Kidney (tissue), 22 donors: ENCODE measurements at places on chromosomes 6 and 20. TPM values are rescaled to one million over a fixed set of nuclear protein-coding genes. Genes with fewer than 3 reads are reported as not detected.
A peak's percentile ranks its signal among the peaks of the same experiment; 100 is the strongest.

DNA sequence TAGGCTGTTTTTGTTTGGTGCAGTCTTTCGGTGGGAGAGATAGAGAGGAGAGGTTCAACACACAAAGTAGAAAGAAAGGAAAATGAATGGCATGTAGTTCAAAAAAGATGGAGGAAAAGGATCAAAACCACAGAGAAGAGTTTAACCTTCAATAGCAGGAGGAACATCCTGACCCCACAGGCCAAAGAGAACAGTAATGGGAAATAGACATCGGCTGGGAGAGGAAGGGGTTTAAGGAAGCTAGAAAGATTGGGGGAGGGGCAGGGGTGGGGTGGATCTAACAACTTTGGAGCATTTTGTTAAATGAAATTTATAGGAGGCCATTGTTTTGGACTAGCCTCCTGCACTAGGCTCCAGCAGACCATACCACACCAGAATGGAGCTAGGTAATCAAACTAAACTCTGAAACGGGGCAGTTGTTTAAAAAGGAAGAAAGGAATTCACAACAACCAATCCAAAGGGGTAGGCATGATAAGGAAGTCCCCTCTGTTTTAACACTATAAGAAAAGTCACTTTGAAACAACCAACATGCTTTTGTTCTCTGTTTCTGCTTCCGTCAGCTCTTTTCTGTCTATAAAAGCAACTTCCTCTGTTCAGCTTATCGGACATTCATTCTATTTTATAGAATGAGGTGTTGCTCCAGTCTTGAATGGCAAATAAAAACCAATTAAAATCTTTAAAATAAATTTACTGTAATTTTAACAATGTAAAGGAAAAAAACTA lies 82.6 kb downstream of the EPB41L2 start:
- H3K36me3 ChIP-seq, result no peaks in the 10 kb centered on the region
- no peaks in the 10 kb centered on the region for H3K27me3 ChIP-seq
- no peak overlapping the region for H3K27ac ChIP-seq

- DNase-seq, result no peak
- no peaks in the 10 kb centered on the region for H3K36me3 ChIP-seq
- H3K27me3 ChIP-seq, result no peaks in the 10 kb centered on the region
- no peak overlapping the region for H3K27ac ChIP-seq
Measured at GRCh38 chr6:143902827-143903226, 38.6 kb downstream of the ZC2HC1B start.

GRCh38 chr6:164827537-164827936 lies 481.9 kb downstream of the C6orf118 start:
- no peaks in the 10 kb centered on the region for H3K27me3 ChIP-seq
- no peak for DNase-seq
- peak overlapping the region; percentile 44 for H3K4me3 ChIP-seq
- no peaks in the 10 kb centered on the region for H3K4me1 ChIP-seq

- no peak overlapping the region for H3K4me3 ChIP-seq
- H3K27me3 ChIP-seq, result no peaks in the 10 kb centered on the region
- peaks cover 2% of the 10 kb centered on the region for H3K4me1 ChIP-seq
- no peak overlapping the region for H3K27ac ChIP-seq
- no peak for DNase-seq
Measured at GRCh38 chr6:43856005-43856765, 86.2 kb downstream of the VEGFA start.

DNA sequence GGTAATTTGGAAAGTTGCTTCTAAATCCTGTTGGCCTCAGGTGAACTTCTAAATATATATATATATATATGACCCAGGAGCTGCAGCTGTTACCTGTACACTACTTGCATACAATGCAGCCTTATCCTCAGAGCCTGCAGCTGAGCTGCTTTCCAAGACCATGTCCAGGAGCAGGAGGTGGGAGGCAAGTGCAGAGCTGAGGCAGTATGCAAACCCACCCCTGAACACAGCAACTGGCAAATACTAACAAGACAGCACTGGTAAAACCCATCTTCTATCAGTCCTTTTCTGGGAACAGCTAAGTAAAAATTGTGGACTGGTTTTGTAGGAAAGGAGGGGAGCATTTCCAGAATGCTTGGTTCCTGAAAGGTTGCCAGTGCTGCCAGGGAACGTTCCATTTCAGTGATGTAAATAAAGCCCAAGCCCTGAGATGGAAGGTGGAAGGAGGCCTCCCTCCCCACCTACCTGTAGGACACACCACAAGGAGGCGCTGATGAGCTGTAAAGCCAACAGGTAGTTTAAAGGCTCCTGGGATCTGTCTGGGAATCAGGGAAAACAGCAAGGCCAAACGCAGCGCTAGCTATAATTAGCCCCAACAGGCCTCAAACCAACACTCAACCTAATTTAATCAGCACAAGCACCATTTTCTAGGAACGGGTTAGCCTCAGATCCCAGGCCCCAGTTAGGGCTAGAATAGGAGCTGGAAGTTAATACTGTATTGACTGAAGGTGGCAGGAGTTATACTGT lies 93.8 kb upstream of the MAP7 start:
- H3K27me3 ChIP-seq, result no peaks in the 10 kb centered on the region
- H3K4me1 ChIP-seq, result peaks cover 19% of the 10 kb centered on the region
- H3K36me3 ChIP-seq, result no peaks in the 10 kb centered on the region
- no peak overlapping the region for H3K4me3 ChIP-seq
- peak overlapping the region; percentile 57 for H3K27ac ChIP-seq
- peak; percentile 91 for DNase-seq

- no peak for DNase-seq
- no peaks in the 10 kb centered on the region for H3K4me1 ChIP-seq
- no peak overlapping the region for H3K4me3 ChIP-seq
- no peaks in the 10 kb centered on the region for H3K36me3 ChIP-seq
- H3K27me3 ChIP-seq, result no peaks in the 10 kb centered on the region
- H3K27ac ChIP-seq, result no peak overlapping the region
Measured at GRCh38 chr20:8073024-8073832, 53.7 kb upstream of the TMX4 start.

GRCh38 chr20:43532416-43533055 lies 25.0 kb downstream of the L3MBTL1 start:
- H3K36me3 ChIP-seq, result peaks cover 10% of the 10 kb centered on the region
- H3K4me1 ChIP-seq, result no peaks in the 10 kb centered on the region
- no peak overlapping the region for H3K4me3 ChIP-seq
- H3K27ac ChIP-seq, result no peak overlapping the region
- H3K27me3 ChIP-seq, result no peaks in the 10 kb centered on the region
- no peak for DNase-seq

DNA sequence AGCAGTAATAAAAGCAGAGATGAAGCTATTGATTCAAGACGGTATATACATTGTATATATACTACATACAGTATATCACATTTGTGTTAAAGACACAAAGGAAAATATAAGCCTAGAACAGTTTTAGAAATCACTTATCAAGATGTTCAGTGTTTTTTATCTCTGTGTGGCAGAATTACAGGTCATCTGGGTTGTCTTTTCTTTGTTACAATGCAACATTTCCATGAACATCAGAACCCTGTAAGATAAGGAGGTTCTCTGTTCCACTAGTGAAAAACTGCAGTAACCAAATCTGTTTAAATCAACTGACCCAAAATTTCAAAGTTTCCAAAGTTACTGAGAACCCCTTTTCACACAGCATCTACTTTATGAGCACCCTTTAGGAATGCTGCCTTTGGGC lies 42.2 kb downstream of the B4GALT5 start:
- H3K27me3 ChIP-seq, result no peaks in the 10 kb centered on the region
- DNase-seq, result no peak
- no peak overlapping the region for H3K4me3 ChIP-seq
- no peak overlapping the region for H3K27ac ChIP-seq

GRCh38 chr6:42440027-42440426 lies 11.7 kb downstream of the TRERF1 start:
- peaks cover 15% of the 10 kb centered on the region for H3K4me1 ChIP-seq
- no peaks in the 10 kb centered on the region for H3K27me3 ChIP-seq
- no peak for DNase-seq
- no peak overlapping the region for H3K4me3 ChIP-seq
- no peaks in the 10 kb centered on the region for H3K36me3 ChIP-seq
- peak overlapping the region; percentile 34 for H3K27ac ChIP-seq

GRCh38 chr20:19615629-19616028 lies 142.4 kb upstream of the RIN2 start:
- H3K4me3 ChIP-seq, result no peak overlapping the region
- no peaks in the 10 kb centered on the region for H3K4me1 ChIP-seq
- H3K27me3 ChIP-seq, result no peaks in the 10 kb centered on the region
- H3K27ac ChIP-seq, result no peak overlapping the region
- no peaks in the 10 kb centered on the region for H3K36me3 ChIP-seq

- H3K36me3 ChIP-seq, result no peaks in the 10 kb centered on the region
- no peak overlapping the region for H3K27ac ChIP-seq
- DNase-seq, result no peak
Measured at GRCh38 chr20:58586565-58587093, 64.5 kb upstream of the STX16 start.

GRCh38 chr20:12056839-12057238 lies 139.1 kb downstream of the BTBD3 start:
- H3K27me3 ChIP-seq, result no peaks in the 10 kb centered on the region
- no peak overlapping the region for H3K4me3 ChIP-seq
- no peaks in the 10 kb centered on the region for H3K4me1 ChIP-seq

GRCh38 chr6:89242574-89243330 lies 25.6 kb upstream of the GABRR1 start:
- H3K27ac ChIP-seq, result no peak overlapping the region
- peak; percentile 85 for DNase-seq
- H3K4me1 ChIP-seq, result no peaks in the 10 kb centered on the region
- no peak overlapping the region for H3K4me3 ChIP-seq
- no peaks in the 10 kb centered on the region for H3K36me3 ChIP-seq
- H3K27me3 ChIP-seq, result no peaks in the 10 kb centered on the region

DNA sequence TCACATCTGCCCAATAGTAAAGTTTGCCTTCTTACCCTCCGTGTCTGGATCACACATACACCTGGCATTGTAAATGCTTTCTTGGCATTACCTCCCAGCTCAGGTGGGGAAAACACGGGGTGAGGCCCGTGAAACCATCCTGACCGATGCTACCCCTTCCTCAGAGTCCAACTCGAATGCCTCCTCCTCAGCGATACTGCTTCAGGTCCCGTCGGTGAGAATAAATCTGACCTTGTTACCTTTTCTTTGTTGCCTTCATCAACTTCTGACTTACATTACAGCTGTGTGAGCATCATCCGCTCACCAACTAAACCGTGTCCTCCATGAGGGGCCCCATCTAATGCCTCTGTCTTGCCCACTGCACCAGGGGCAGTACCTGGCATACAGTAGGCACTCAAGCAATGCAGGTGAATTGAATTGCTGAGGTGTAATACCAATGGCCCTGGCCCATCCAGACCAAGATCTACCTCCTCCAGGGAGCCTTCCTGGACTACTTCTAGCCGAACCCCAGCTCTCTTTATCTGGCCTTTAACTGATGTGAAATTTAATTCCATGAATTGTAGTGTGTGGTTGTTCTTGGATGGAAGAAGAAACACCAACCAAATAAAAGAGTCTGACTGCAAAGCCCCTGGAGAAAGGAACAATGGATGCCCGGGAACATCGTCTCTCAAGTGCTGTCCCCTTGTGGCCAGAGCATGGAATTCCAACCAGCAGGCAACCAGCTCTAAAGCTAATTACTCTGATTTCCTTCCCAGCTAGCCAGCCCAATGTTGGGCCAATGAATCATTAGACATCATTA lies 141.5 kb downstream of the ANKRD60 start:
- no peak overlapping the region for H3K27ac ChIP-seq
- DNase-seq, result no peak
- no peaks in the 10 kb centered on the region for H3K36me3 ChIP-seq
- H3K4me1 ChIP-seq, result no peaks in the 10 kb centered on the region

DNA sequence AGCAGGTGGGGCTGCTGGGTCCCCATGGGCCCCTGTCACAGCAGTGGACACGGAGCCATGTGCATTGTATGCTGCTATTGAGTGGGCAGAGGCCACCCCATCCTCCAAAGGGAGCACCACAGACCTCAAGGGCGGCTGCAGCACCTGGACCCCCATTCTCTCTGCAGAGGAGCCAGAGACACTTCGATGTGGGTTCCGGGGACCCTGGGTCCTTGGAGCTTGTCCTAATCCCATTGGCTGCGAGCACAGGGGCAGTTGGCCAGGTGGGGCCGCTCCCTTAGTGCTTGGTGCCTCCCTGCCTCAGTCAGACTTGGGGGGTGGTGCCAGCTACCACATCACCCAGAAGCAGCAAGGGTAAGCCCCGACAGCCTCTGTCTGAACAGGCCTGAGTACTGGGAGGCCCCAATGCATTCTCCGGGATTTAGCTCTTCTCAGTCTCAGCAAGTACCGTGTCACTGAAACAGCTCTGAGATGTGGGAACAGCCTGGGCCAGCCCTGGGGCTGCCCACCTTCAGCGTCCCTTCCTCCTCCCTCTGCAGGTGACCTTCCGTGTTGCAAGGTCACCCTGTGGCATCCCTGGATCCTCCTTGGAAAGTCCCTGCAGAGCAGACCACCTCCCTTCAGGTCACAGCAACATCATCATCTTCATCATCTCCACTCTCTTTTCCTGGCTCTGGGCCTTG lies 73.9 kb downstream of the GINS1 start:
- no peak for DNase-seq
- H3K27ac ChIP-seq, result no peak overlapping the region
- H3K27me3 ChIP-seq, result no peaks in the 10 kb centered on the region
- H3K4me1 ChIP-seq, result no peaks in the 10 kb centered on the region
- no peak overlapping the region for H3K4me3 ChIP-seq
- no peaks in the 10 kb centered on the region for H3K36me3 ChIP-seq

GRCh38 chr20:49052334-49052733 lies 6.2 kb downstream of the CSE1L start:
- no peak overlapping the region for H3K27ac ChIP-seq
- no peaks in the 10 kb centered on the region for H3K36me3 ChIP-seq
- H3K4me3 ChIP-seq, result no peak overlapping the region
- DNase-seq, result no peak

Gene SOX18
- total RNA-seq, result 56.7 TPM

Gene SLC17A1
- 26.3 TPM for total RNA-seq

Gene RSPO3
- 8.9 TPM for total RNA-seq

Gene SLC9A8
- 22.4 TPM for total RNA-seq

Gene GSTA1
- total RNA-seq, result 1.3 TPM

Gene SYCP2
- total RNA-seq, result 3.0 TPM
